Neuronal stem cell (in vitro differentiated cells): ENCODE measurements at places on chromosomes 3 and 15.
A peak's percentile ranks its signal among the peaks of the same experiment; 100 is the strongest.

DNA sequence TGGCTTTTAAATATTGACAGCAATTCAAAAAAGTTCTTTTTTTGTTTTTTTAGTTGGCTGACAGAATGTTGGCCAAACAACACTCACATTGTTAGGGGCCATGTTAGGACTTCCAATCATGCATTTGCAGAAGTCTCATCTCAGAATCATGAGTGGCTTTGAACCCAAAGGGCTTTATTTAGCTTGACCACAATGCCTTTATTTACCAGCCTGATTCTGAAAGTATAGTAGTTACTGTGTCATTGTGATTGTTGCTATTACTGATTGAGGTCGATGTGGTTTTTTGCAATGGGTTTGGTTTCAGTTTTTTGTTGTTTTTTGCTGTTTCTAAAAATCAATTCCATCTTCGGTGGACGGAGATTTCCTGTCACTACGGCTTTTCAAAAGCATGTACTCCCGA, 7.2 kb downstream of the GLDN start:
- no peak for DNase-seq

- no peak for DNase-seq
These were observed 19.6 kb downstream of the CD86 start for GRCh38 chr3:122074621-122075265.

GRCh38 chr15:64017591-64018163, 28.6 kb downstream of the DAPK2 start:
- DNase-seq: no peak

GRCh38 chr15:32833379-32833821, 115.6 kb downstream of the GREM1 start:
- no peak for DNase-seq

DNA sequence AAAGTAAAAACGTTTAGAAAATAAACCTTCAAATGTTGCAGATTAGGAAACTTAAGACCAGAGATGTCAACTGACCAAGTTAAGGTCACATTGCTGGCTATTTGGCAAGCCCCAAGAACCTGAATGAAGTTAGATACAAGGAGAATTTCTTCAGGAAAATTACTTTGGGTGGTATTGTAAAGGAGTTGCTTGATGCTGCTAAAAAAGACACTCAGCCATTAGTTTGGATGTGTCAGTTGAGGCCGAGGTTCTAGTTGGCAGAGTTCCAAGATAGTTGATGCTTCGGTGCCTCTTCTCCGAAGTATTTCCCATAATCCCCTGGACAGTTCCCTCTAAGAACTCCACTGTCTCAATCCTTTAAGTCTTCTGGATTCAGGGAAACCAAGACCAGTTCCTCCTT, 24.3 kb downstream of the SIAH2 start:
- no peak for DNase-seq

- no peak for DNase-seq
These were observed 78.5 kb downstream of the FGF7 start for GRCh38 chr15:49501586-49501985.

GRCh38 chr3:192917404-192918274, at the start of gene MB21D2:
MB21D2 (minus strand) TSS chr3:192917856; CDS start chr3:192917840, 16 bp downstream.
- DNase-seq: peak; percentile 68

GRCh38 chr3:61858054-61858453, 296.7 kb downstream of the PTPRG start:
- DNase-seq: no peak

DNA sequence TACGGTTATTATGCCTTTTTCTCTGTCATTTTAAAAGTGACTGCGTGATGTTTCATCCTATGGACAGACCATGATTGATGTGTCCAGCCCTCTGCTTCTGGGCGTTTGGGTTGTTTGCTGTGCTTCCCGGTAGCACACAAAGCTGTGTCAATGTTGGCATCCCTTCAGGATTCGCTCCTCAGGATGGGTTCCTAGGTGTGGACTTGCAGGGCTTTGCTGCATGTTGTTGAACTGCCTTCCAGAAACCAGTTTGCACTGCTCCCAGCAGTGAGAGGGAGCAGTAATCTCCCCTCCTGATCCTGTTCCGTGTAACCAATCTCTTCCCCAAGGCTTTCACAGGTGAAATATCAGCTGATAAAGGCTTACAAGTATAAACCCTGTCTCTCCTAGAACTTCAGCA, 787 bp downstream of the TRPM1 start:
- DNase-seq: no peak

GRCh38 chr3:160402221-160403027, 3.0 kb downstream of the SMC4 start:
- DNase-seq: no peak
